A375 (cell line): ENCODE measurements at places on chromosomes 12 and 14. TPM values are rescaled to one million over a fixed set of nuclear protein-coding genes. Genes with fewer than 3 reads are reported as not detected.

The CBLN3 gene
- 0.75 and 0.96 TPM in 2 replicates for total RNA-seq

The SERPINA12 gene
- total RNA-seq = not detected in 2 replicates

The RFLNA gene
- not detected in 2 replicates for total RNA-seq

The KIF26A gene
- total RNA-seq = not detected in 2 replicates

The RNASE3 gene
- total RNA-seq = not detected in 2 replicates

The SLC6A13 gene
- 0.15 TPM in 1 of 2 replicates, not detected in the other for total RNA-seq

The TAS2R7 gene
- not detected in 2 replicates for total RNA-seq

The PLCZ1 gene
- total RNA-seq = 0.05 TPM in 1 of 2 replicates, not detected in the other

The RNU4-1 gene
- under 0.01 TPM in 2 replicates for total RNA-seq
